ENCODE measurements at places on chromosomes 5 and 9.

- no peak for DNase-seq
Measured at GRCh38 chr5:3428334-3428733, 167.3 kb upstream of the IRX1 start.

GRCh38 chr9:76803762-76804161, 39.5 kb downstream of the PCA3 start:
- DNase-seq = no peak

DNA sequence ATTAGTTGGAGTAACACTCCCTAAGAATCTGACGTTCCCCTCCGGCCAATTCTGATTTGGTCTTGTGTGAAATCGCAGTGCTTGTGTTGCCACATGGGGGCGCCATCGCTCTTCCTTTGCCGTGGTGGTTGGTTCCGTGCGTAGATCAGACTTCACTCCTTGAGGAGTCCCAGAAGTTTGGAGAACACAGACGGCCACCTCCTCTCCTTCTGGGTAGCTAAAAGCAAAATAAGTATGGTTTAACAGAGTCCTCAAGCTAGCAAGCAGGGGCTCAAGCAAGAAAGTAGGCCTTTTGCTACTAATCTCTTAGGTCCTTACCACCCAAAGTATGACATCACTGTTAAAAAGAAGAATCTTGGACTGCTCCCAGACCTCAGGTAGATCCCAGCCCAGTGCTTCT, 59.5 kb downstream of the HSPA4 start:
- DNase-seq = peak; percentile 75

- DNase-seq = peak; percentile 86
Measured at GRCh38 chr5:74648835-74649293, 8.3 kb upstream of the ENC1 start.

GRCh38 chr9:97705354-97705950, 8.3 kb upstream of the XPA start:
- DNase-seq = no peak

GRCh38 chr5:136605638-136606037, 240.3 kb upstream of the TRPC7 start:
- no peak for DNase-seq

GRCh38 chr5:160082614-160083500, 36.4 kb downstream of the PWWP2A start:
- peak; percentile 5 for DNase-seq

DNA sequence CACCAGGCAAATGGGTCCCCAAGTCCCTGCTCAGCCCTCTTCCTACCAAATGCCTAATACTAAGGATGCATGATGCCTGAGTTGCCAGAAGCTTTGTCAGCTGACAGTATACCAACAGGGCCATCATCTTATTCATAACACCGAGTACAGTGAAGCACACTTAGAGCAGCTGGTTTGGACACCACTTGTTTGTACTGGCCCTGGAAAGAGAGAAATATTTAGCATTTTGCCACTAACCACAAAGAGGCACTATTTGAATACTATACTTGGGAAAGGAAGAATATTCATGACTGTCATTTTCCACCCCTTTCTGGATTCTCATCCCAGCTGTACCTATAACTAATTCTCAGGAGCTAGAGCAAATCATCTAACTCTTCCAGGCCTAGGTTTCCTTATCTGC, 364.4 kb upstream of the KIF2A start:
- DNase-seq = no peak

DNA sequence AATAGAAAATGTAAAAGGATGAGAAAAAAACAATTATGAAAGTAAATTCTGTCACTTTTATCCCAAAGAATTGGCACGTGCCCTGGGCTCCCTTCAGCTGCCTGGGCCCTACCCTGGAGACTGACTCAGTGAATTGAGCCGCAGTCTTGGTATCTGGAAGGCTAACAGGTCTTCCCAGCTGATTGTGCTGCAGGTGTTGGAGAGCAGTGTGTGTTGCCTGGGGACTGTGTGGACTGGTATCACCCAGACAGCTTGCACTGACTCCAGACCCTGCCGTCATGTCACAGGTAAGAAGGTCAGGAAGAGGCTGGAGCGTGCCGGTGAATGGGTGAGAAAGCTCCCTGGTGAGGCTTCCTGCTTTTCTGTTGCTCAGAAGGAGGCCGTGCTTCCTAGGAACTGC, 83.3 kb downstream of the AOPEP start:
- peak; percentile 98 for DNase-seq

GRCh38 chr9:77469515-77470231, 178.4 kb downstream of the GNA14 start:
- DNase-seq = no peak

DNA sequence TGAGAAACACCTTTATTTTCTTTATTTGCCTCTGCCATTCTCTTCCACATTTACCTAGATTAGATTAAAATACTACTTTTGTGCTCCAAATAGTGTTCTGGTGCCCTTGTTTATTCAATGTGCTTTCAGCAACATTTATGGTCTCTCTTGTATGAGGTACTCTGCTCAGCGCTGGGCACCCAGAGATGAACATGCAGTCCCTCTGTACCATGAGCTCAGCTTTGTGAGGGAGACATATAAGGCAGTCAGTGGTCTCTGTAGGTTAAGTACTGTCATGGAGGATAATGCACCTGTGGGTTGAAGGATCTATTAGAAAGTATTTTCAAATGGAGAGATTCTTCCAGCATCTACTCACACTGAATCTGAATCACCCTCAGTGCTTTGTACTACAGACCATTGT, 176.5 kb downstream of the TAF11L14 start:
- DNase-seq = no peak

- peak; percentile 68 for DNase-seq
Measured at GRCh38 chr9:69549310-69550202, 122.6 kb downstream of the APBA1 start.

DNA sequence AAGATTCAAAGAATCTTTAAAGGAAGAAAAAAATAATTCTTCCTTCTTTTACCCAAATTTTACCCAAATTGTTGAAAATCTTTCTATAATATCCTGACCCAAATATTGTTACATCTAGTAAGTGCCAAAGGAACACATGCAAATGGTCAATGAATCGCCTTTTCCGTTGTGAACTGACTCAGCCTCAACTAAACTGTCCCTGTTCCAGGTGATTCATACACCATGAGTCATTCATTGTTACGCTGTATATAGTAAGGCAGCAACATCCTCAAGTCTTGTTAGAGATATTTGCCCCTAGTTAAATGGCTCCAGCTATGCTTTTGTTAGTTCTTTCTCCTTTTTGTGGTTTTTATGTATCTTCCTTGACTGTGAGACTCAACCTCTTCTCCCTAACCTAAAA, 9.7 kb downstream of the PTGER4 start:
- DNase-seq = peak; percentile 78

GRCh38 chr5:153756540-153756939, 266.1 kb downstream of the GRIA1 start:
- DNase-seq = no peak

GRCh38 chr5:172559004-172559932, 81.8 kb upstream of the NEURL1B start:
- peak; percentile 87 for DNase-seq

- DNase-seq = no peak
Measured at GRCh38 chr9:89311346-89312221, 589 bp downstream of the CKS2 start.

GRCh38 chr9:85536076-85536475, 205.7 kb downstream of the AGTPBP1 start:
- DNase-seq = peak; percentile 78

DNA sequence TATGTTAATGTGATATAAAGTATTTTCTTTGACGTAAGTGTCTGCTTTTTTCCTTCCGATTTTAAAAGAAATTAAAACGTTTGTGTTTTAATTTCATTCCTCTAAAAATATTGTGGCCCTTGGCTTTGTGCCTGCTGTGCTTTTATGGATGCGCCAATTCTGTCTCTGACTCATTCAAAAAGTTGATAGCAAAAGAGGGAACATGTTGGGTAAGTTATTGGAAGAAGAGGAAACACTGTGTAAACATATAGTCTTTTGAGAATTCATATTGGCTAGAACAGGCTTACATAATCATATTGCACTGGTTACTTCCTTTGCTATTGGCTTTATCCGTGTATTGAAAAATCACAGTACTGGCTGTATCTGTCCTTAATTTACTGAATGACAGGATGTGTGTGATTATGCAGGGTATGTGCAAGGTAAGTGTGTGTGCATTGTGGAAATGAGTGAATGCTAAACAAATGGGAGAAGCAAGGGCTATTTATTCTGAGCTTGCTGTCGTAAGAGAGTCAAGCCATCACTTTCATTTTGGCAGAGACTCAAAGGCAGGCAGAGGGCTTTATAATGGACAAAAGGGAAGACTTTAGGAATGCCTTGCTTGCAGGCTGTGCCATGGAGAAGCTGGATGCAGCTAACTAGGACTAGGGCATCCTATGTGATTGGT, 67.8 kb downstream of the SGCD start:
- DNase-seq = no peak

- no peak for DNase-seq
Measured at GRCh38 chr5:159906943-159907342, 9.3 kb upstream of the ADRA1B start.

GRCh38 chr9:134626571-134627416, 14.8 kb upstream of the COL5A1 start:
- no peak for DNase-seq

GRCh38 chr9:113523421-113524141, 60.1 kb downstream of the RGS3 start:
- DNase-seq = peak; percentile 20

GRCh38 chr9:128408963-128409431, 11.7 kb upstream of the CERCAM start:
- DNase-seq = no peak

DNA sequence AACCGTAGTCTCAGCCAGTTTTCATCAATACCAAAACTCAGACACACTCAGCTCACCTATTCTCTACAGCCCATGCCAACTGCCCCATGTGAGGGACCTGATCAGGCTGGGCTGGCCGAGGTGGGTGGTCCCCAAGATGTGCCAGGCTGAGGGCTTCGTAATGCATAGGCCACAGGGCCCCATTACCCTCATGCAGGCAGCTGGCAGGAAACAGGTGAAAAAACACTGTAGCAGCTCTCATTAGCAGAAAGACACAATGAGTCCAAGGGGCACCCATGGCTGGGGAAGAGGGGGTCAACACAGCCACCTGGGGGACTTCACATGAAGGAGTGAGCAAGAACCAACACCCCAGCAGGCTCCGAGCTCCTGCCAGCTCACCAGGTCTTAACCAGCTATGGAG, 8.2 kb downstream of the IPPK start:
- no peak for DNase-seq

GRCh38 chr9:111198936-111199335, 131.1 kb downstream of the OR2K2 start:
- no peak for DNase-seq

- DNase-seq = no peak
Measured at GRCh38 chr9:108162664-108163063, 673.1 kb upstream of the KLF4 start.

DNA sequence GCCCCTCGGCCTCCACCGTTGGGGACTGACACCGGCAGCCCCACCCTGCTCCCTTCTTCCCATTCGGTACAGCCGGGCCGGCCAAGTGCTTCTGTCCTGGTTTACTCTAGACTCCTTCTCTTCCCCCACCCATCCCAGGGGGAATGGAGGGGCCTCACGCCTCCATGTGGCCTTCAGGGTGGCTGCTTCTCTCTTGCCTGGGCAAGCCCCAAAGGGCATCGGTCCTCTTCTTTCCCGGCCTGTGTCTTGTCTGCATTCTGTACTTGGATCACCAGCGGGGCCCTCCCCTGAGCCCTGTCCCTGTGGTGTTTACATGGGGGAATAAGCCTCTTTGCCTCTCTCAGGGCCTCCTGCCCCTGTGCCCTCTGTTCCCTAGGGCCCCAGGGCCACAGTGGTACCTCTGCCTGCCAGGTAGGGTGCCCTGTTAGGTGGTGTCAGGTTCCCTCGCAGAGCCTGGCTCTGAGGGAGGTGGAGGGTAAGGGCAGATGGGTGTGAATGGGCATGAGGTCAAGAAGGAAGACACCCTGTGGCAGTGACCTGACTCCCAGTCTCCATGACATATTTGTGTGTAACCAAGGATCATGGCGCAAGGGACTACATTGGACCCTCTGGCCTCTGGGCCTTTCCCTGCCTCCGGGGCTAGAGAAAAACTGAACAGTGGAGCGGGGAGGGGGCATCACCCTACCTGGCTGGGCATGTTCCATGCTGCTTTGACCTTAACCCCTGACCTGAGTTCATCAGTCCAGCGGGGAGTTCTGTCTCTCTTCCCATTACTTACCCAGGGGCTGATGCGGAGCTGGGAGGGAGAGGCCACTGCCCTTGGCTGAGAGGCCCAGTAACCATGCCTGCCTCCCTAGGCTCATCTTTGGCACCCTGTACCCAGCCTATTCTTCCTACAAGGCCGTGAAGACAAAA, 1.6 kb downstream of the REEP2 start:
- no peak for DNase-seq

DNA sequence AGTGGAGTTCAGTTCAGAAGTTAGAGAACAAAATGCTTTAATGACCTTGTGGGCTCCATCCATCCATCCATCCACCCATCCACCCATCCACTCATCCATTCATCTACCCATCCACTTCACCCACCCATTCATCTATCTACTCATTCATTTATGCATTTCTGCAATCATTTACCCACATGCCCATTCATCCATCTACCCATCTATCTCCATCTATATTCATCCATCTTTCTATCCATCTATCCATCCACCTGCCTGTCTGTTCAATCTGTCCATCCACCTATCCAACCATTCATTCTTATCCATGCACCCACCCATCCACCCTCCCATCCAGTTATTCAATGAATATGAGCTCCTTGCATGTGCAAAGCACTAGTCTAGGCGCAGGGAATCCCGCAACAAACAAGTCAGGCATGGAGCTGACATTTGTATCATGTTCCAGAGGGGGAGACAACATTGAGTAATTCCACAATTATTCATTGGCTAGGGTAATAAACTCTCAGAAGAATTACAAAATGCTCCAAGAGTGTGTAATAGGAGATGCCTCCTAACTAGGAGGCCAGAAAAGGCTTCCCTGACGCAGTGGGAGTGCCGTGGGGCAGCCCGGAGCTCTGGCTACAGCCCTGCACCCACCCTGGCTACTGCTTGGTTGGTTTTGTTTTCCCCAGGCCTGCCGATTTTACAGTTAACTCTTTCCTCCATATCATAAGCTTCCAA, 211.2 kb downstream of the NXNL2 start:
- no peak for DNase-seq

DNA sequence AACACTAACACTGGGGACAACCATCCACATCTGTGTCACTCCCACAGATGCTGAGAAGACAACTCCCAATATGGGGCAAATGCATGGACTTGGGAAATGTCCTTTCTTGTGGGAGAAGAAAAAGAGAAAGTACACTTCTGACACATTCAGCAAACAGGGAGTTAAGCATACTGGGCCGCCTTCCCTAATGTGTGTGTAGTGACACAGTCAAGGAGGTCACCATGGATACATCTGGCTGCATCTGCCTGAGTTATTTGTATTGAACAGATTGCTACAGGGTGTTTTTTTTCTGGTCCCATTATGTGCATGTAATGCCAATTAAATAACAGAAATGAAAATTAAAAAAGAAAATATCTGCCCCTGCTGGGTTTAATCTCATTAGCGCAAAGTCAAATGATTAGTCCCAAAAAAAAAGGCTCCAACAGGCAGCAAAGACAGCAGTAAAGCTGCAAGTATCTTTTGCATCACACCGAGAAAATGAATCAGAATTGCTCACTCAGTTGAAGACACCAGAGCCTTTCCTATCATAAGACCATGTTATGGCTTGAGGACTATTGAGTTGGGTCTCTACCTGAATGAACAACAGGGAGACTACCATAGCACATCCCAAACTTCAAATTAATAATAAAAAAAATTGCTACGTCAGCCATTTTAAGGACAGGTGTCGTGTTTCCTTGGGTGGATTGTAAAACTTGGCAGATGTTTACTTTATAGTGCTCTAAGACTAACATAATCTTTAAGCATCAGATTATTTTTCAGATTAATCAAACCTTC, 395.9 kb downstream of the DTWD2 start:
- no peak for DNase-seq

GRCh38 chr5:145544401-145544800, 290.7 kb downstream of the PRELID2 start:
- DNase-seq = no peak
